ENCODE measurements at places on chromosomes 2 and 18.

- DNase-seq, result no peak
These were observed 83.9 kb upstream of the LRPPRC start for GRCh38 chr2:44079686-44080085.

- DNase-seq, result no peak
These were observed 136.2 kb downstream of the PXDN start for GRCh38 chr2:1607971-1608688.

DNA sequence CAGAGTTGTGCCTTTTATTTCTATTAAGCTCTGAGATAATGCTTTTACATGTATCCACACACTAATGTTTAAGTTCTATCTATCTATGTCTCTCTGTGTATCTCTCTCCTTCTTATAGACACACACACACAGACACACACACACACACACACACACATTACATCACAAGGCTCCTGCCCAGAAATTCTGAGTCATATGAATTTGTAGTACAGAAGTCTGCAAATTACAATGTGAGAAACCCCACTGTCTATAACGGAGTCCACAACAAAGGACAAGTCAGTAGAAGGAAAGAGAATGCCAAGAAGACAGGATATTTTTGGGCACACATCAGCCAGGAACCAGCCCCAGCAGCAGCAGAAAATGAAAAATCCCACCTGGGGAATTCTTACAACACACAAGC, 142.4 kb downstream of the EN1 start:
- no peak for DNase-seq

- DNase-seq, result no peak
These were observed 48.7 kb upstream of the ZNF385B start for GRCh38 chr2:179909845-179910734.

GRCh38 chr18:46899274-46899948, 17.9 kb downstream of the PIAS2 start:
- no peak for DNase-seq

DNA sequence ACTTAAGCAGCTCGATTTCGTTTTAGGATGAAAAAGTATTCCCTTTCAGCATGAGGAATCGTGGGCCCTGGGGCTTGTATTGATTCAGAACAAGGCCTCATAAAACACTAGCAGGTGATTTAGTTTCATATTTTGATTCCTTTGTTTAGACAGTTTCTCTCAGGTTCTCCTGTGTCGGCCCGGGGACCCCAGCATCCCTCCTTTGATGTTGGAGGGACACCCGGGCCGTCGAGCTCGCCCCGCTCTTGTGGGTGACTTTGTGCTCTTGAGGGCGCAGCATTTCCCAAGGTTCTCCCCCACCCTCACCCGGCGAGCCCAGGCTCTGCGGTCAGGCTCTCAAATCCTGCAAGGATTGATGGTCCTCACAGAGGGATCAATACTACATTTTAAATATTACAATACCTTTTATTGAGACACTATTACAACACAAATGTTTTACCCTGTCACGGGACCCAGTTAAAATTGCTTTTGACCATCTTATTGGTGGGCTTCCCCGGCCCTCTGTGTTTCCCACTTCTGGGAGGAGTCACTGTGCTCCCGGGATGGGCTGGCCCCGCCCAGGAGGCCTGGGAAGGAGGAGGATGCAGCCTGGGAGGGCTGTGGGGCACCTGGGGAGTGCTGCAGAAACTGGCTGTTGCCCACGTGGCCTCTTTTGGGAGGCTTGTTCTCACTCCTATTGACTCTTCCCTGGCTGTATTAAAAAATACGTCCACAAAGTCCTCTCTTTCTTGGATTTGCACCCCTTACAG, 222.6 kb downstream of the INSIG2 start:
- DNase-seq, result peak; percentile 29

- DNase-seq, result no peak
These were observed 93.0 kb upstream of the CTAGE1 start for GRCh38 chr18:22510697-22511096.

- no peak for DNase-seq
These were observed 249.7 kb upstream of the OSR1 start for GRCh38 chr2:19607931-19608771.

- DNase-seq, result no peak
These were observed 173.9 kb upstream of the PID1 start for GRCh38 chr2:229445019-229445418.

GRCh38 chr2:17272652-17273525, 245.4 kb downstream of the RAD51AP2 start:
- no peak for DNase-seq

- DNase-seq, result no peak
These were observed 6.6 kb upstream of the SEMA4C start for GRCh38 chr2:96876269-96877041.

DNA sequence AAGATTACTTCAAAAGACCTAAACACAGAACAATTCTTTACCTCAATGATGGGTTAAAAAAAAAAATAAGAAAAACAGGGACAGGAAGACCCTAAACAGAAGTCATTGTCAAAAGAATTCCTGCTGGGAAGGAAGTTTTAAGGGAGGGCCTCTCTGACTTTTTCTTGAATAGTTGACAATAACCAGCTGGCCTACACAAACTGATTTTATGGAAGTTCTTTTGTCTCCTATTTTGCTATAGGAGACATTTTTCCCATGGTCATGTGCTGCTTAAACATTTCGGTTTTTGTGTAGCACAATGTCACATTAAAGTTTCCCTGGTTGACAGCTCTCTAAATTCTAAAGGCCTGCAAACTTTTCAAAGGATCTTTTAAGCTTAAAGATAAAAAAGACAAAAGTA, 55.3 kb downstream of the RFTN2 start:
- peak; percentile 79 for DNase-seq

- DNase-seq, result no peak
These were observed 2023.9 kb upstream of the CELF4 start for GRCh38 chr18:39589496-39589895.

- DNase-seq, result no peak
These were observed 842.4 kb downstream of the TDRD15 start for GRCh38 chr2:21966139-21966538.

DNA sequence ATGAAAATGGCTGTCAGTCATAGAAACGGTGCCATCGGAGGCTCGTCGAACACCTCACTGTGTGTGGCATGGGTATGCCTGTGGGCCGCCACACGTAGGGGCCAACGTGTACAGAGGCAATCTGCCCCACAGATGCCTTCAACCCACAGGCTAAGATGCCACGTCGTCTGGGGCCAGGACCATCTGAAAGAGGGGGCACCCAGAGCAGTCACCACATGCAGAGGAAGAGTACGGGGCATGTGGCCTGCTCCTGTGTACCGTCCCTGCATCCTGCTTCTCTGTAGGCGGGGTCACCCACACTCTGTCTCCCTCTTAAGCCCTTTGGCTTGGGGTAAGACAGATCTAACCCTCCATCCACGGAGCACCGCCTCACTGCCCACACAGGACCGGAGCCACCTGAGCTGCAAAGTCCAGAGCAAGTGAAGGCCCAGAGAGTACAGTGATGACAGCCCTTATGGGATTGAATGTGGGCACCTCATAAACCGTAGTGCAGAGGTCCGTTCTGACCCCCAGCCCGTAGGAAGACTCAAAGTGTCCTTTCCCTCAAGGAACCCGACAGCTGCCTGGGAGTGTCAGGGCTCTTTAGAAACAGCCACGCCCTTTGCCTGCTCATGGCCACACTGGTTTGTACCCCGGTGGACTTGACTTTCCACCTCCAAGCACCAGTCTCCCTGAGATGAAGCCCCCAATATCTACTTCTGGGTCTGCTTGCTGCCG, 66.2 kb downstream of the TWIST2 start:
- DNase-seq, result no peak

- no peak for DNase-seq
These were observed 759.4 kb downstream of the ADCYAP1 start for GRCh38 chr18:1663879-1664705.

DNA sequence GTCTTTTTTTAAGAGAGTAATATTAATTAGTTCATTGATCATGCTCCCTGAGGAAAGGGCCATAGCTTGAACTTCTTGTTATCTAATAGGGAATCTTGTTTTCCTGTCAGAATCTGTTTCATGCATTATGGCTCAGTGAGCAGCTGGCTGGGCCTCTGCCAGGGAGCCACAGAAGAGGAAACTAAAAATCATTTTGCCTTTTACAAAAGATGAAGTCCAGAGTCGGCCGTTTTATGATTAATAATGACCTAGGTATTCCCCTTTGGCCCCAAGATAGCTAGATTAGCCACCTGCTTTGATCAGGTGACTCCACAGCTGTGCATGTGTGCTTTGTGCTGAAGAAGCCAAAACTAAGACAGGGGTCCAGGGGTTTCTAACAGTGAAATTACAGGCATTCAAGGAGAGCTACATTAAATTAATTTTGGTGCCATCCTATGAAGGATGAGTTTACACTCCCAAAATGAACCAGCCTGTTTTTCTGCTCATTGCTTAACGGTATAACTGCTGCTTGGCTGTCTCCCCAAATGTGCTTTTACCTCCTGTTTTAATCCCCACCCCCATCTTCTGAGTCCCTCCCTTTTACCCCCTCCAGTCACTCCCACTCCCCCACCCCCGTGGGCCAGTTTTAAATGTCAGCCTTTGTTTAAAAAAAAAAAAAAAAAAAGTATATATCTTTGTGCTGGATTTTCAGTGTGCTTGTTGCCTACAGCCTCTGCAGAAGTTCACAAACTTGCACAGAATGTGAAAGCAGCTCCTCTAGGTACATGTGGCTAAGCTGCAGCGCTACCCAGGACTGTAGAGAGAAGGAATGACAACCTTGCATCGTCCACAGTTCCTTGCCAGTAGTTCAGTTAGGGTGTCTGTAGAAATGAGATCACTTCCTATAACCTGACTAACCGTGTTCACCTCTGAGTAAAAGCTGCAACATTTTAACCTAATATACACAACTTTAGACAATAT, 93.1 kb downstream of the CABLES1 start:
- no peak for DNase-seq

DNA sequence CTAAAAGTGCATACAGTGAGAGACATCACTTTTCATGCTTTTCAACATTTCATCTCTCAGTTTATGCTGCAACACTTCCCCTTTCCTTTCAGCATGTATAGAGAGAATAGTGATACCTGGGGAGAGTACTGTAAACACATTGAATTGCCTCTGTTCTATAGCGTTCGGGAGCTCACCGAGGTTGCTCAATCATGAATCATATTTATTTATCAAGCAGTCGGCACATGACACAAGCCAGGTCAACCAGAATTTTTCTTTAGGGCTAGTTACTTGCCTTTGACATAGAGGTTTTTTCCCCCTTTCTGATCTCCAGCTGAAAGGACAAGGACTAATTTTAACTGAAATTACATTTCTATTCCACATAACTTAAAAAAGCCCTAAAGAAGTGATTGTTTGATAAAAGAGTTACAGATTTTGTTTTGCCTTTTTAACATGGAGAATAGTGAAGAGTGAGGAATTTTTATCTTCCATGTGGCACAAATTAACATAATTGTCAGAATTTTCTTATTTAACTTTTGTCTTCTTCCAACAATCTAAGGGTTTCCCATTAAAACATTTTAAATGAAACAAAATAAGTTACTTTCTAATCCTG, 690.9 kb upstream of the TMEFF2 start:
- DNase-seq, result peak; percentile 0

GRCh38 chr2:33727361-33728032, 128.4 kb upstream of the FAM98A start:
- no peak for DNase-seq

DNA sequence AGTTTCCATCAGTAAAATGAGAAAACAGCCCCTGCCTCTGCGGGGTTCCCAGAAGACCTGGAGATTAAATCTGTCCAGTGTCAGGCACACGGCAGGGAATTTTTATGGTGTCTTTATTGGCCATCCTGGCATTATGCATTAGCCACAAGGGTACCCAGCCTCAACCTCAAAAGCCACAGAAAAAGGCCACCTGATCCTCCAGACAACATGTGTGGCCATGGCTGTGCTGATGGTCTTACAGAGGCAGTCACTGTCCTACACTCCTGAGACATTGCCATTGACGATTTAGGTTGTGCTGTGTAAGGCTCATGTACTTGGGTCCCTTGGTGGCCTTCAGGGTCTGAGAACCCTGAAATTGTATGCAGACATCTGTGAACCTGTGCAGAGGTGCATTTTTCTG, 115.6 kb downstream of the SMAD7 start:
- no peak for DNase-seq

DNA sequence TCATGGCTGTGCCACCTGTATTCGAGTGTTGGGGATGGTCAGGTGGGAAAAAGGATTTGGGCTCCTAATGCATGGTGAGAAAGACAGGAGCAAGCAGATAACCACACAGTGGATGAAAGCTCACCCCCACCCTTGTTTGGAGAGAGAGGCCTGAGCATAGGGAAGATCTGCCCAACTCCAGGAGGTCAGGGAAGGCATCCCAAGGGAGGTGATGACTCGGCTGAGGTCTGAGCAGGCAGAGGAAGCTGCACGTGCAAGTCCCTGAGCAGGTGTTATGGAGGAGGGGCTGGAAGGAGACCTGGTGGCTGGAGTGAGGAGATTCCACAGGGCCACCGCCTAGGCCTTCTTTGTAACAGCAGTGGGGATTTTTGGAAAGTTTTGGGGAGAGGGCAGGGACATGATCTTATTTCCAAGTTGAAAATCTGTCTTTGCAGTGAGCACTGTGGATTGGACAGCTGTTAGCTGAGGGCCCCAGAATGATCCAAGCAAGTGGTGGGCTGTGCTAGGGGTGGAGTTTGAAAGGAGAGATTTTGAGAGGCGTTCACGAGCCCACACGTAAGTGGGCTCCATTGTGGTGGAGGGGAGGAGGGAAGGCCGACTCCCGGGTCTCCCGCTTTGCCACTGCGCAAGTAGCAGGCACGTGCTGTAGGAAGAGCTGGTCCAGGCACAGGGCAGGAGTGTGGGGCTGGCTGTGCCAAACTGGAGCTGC, 228.5 kb downstream of the GLI2 start:
- DNase-seq, result no peak

GRCh38 chr2:32423536-32423935, 66.7 kb downstream of the BIRC6 start:
- DNase-seq, result no peak

DNA sequence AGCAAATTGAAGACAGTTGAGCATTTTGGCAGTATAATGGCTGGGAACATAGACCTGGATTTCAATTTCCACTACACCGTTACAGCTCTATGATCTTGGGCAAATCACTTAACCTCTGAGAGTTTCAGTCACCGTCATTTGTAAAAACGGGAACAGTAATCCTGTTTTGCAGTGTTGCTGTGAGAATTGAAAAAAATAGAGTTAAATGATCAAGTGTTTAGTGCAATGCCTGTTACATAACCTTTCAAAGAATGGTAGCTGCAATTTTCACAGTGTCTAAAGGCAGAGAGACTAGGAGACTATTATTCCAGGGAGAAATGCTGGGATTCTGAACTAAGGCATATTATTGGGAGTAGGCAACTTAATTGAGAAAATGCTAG, 2.0 kb downstream of the AGPS start:
- no peak for DNase-seq

DNA sequence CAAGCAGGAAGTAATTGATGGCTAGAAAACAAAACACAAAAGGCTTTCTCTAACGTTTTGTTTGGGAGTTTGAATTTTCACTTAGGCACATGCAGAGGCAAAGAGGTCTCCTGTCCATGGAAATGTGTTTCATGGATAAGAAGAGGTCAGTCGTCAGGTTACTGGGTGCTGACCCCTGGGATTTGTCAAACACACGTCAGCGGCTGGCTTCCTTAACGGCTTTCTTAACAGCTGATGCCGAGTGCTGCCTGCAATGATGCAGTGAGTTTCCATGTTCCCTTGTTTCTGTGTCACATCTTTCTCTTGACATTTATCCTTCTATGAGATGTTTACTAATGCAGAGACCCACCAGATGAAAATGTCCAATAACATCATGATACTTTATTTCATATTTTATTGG, 31.7 kb downstream of the GPR39 start:
- DNase-seq, result no peak
